ENCODE measurements at places on chromosomes 11 and 22.

DNA sequence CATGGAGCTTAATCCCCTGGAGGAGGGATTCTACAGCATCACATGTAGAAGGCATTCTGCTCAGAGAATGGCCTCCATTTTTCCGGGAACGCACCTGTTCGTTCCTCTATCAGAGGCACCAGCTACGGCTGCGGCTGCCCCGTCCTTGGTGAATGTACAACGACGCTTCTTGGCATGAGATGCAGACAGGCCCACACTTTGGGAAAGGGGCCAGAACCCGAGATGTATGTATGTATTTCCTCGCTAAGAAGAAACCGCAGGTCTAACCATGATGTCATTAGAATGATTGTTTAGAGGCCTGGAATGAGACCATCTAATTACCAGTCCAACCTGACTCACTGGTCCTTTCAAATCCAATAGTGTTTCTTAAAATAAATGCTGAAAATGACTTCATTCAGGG is 1293.4 kb downstream of the TBC1D22A start:
- DNase-seq, result no peak

DNA sequence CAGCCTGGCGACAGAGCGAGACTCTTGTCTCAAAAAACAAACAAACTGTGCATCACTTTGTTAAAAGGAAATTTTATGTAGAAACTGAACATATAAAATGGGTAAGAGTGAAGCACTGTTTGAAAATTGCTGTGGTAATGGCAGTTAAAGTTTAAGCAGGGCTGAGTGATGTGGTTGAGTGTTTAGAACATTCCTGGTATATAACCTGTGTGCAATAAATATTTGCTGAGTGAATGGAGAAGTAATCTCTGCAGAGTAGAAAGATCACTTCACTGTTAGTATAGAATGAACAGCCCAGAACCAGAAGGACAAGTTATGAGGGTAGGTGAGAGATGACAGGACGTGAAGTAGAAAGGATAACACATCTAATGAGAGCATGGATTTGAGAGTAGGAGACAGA is 27.3 kb downstream of the CECR2 start:
- no peak for DNase-seq

- DNase-seq, result peak; percentile 82
These were observed 2.4 kb downstream of the ZDHHC24 start for GRCh38 chr11:66543263-66544107.

GRCh38 chr11:12930850-12931249 is 78.3 kb upstream of the RASSF10 start:
- DNase-seq, result no peak

DNA sequence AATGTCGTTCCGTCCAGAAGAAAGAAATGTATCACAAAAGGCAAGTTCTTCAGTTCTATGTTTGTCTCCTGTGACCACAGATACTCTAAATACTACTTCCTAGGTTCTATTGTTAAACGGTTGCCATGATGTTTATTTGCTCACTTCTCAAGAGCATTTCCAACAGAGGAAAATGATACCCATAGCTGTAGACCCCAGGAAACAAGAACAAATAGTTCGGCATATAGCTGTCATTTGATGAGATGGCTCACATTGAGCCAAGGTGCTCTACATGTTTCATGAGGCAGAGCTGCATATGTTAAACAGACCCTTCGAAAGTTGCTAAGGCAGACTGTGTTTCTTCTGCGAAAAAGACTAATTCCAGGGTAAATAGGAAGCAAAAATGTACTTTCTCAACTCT is 15.4 kb upstream of the ANGPTL5 start:
- no peak for DNase-seq

GRCh38 chr22:49850021-49850911 is 3.4 kb upstream of the ZBED4 start:
- DNase-seq, result no peak

- DNase-seq, result peak; percentile 13
These were observed 74.2 kb downstream of the KCNQ1 start for GRCh38 chr11:2518983-2519340.

- DNase-seq, result no peak
These were observed 54.2 kb downstream of the FEZ1 start for GRCh38 chr11:125441648-125442410.

DNA sequence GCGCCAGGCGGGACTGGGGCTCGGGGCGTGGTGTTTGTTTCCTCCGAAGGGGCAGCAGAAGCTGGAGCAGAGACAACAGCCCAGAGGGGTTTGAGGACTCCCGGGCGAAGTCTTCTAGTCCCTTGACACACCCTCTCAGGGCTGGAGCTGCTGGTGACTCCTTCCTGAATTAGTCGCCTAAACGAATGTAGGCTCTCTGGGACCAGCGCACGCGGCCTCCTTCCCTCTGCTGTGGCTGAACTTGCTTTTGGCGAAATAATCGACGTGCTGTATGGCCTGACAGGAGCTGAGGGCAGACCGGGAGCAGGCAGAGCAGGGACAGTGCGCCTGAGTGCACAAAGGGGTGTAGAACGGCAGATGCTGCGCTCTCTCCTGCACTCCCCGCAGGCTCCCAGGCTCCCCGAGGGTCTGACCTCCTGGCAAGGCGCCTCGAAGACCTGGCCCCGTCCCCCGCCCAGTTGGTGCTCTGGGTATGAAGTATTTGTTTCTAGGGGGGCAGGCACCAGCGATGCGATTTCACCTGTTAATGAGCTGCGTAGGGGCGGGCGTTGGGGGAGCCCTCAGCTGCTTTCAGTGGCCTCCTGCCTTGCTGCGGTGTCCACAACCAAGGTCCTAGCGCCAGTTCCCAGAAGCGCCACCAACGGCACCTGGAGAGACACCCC is 5.3 kb downstream of the SLC17A6 start:
- no peak for DNase-seq

- DNase-seq, result no peak
These were observed 118.9 kb downstream of the MRTFA start for GRCh38 chr22:40517631-40518030.

DNA sequence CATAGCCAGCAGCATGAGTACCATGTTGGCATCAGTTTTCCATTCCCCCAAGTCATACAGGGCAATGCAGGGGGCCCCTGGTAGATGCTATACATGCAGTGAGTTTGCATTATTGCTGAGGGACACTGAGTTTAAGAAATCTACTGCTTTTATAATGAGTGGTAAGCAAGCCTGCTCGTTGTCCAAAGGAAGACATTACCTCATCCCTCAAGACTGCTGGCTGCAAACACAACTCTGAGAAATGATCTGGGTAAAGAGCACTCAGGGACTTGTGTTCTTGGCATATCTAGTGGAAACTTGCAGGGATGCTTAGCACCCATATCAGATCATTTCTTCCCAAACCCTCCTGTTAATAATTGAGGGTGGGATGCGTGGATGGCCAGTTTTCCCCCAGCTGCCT is 77.9 kb downstream of the CWC15 start:
- no peak for DNase-seq

GRCh38 chr22:35152316-35152715 is 86.4 kb downstream of the ISX start:
- DNase-seq, result no peak

DNA sequence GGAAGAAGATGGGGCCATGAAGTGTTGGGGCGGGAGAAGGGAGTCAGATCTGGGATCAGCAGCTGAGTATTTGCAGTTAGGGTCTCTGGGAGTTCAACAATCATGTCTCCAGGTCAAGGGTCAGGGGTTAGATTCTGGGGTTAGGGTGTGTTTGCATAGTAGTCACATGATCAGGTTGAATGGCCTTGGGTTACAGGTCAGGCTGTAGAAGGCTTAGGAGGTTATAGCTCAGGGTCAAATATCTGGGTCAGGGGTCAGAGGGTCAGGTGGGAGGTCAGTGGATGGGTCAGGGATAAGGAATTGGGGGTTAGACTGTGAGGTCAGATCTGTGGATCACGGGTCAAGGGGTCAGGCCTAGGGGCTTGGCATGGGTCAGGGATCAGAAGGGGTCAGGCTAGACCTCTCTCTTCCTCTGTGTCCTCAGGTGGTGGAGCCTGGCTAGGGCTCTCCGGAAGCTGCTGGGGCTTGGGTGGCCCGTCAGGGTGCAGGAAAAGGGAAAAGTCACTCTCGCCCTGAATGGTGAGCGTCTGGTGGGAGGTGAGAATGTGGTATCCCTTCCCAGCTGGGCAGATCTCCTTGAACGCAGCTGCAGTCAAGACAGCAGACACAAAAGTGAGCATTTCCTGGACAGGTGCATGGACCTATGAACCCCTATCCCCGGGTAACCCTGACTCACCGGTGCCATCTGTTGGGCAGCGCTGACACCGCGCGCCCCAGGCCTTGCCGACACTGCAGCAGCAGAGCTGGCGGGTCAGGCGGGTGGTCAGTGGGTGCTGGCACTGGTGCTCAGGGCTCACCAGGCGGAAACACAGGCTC is 6.4 kb downstream of the LTBP3 start:
- DNase-seq, result no peak

DNA sequence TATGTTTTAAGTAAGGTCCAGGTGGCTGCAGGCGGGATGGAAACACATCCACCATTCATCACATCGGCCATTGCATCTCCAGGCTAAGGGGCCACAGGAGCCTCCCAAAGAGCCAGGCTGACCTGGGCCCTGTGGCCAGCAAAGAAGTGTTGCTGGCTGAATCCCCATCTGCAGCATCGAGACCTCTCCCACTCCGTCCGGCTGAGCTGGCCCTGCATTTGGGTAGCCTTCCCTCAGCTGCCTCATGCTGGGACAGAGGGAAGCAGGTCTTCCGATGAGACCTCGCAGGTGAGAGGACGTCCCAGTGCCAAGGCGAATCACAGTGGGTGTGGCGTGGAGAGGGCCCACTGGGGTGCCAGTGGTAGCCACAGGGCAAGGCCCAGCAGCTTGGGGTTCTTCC is 24.5 kb downstream of the RSPH14 start:
- DNase-seq, result no peak

- peak; percentile 98 for DNase-seq
These were observed 39.6 kb downstream of the NUMA1 start for GRCh38 chr11:72040491-72041363.

DNA sequence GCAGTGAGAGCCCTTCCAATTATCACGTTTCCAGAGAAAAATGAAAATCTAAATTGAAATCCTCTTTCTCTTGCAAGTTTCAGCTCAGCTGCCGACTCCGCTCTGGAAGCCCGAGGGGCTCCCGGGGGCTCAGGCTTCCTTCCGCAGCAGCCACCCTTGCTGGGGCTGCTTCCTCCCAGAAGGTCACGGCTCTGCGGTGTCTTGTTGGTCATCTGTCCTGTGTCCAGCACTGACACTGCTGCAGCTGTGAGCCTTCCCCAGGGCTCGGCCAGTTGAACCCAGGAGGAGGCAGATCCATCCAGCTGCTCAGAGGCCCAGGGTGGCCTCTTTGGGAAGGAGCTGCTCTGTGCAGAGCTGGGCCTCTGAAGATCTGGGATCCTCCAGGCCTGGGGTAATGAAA is 1337.2 kb downstream of the TBC1D22A start:
- no peak for DNase-seq

DNA sequence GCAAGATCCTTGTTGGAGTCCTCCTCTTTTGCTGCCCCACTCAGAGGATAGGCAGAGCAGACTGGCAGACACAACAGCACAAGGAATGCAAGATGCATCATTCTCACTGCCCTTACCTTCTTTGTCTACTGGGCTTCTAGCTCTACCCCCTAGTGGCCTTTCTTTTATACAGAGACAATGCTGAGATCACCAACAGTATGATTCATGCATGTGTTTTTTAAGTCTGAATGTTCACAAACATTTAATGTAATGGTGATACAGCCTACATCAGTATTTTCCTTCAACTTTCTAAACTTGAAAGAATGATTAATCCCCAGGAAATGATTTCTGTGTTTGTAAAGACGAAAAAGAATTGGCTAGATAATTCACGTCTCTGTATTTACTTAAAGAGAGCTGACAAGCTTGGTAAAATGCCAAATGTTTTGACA is at the start of gene MMP10:
TSS of gene MMP10 (minus strand) at position 138 of the 428 bp plus-strand sequence. CDS start at position 101, 37 bp downstream.
- no peak for DNase-seq

GRCh38 chr22:45554040-45554406 is 51.3 kb downstream of the FBLN1 start:
- no peak for DNase-seq

- DNase-seq, result no peak
These were observed 905 bp downstream of the HDHD5 start for GRCh38 chr22:17158176-17158567.

- peak; percentile 76 for DNase-seq
These were observed 26.1 kb upstream of the CELSR1 start for GRCh38 chr22:46563381-46564083.

DNA sequence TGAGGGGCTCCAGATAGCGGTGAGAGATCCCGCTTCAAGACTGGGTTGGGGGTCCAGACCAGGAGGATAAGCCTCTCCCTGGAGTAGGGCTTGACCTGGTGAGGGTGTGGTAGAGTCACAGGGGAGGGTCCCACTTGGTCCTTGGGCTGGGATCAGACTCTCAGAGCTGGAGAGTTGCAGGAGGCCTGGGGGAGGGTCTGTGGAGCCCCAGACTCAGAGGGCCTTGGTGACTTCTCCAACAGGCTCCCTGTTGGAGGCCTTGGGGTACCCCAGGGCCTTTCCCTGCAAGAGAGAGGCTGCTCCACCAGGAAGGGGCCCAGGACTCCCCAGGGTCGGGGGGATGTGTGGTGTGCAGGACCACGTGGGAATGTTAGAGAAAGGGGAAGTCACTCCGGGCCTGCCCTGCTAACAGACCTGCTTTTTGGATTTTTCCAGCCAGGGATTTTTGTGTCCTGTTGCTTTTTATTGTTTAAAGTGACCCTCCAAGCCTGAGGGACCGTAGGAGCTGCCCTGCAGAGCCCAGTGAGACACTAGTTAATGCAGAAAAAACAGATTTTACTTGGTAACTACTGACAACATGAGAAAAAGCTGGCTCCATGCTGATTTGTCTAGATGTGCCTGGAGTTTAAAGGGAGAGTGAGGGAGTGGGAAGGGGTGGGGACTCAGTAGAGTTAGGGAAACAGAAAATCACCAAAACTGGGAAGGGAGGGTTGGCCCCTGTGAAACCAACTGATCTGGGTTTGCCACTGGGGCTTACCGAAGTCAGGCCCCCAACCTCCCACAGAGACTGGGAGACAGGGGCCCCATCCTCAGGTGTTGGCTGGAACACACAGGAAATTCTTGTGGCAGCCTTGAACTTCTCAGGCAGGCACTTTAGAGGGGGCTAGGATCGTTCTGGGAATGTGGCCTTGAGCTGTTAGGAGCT is 801 bp upstream of the TXNRD2 start:
- DNase-seq, result peak; percentile 67

GRCh38 chr11:106681435-106681834 is 336.8 kb downstream of the GUCY1A2 start:
- DNase-seq, result no peak

Data from femur (tissue), 1 donor.